ENCODE measurements at places on chromosomes 7 and 10.

- DNase-seq: no peak
Measured at GRCh38 chr10:122490786-122491680, 29.7 kb downstream of the HTRA1 start.

- DNase-seq: no peak
Measured at GRCh38 chr7:116626886-116627285, 45.1 kb upstream of the MET start.

GRCh38 chr7:21051865-21052264 is 265.2 kb upstream of the SP8 start:
- DNase-seq: no peak

DNA sequence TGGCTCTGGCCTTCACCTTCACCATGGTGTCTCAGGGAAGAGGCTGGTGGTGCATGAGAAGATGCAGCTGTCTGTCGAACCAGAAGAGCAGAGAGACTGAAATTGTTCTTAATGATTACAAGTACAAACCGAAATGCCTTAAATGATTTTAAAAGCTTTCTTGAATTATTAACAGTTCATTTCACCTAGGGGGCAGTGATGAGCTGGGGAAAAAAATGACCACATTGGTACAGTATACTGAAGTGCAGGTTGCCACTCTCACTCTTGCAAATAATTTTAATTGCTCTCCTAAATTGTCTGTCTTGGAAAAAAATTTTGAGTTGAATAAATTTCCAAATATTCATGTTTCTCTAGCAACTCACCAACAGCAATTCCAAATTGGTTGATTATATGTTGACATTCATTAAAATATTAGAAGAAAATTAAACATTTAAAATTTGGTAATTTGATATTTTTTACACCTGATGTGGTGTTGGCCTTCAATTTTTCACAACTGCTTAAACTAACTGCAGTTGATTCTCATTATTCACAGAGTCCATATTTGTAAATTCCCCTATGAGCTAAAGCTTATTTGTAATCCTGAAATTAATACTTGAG is 692.6 kb downstream of the ZWINT start:
- peak; percentile 18 for DNase-seq

DNA sequence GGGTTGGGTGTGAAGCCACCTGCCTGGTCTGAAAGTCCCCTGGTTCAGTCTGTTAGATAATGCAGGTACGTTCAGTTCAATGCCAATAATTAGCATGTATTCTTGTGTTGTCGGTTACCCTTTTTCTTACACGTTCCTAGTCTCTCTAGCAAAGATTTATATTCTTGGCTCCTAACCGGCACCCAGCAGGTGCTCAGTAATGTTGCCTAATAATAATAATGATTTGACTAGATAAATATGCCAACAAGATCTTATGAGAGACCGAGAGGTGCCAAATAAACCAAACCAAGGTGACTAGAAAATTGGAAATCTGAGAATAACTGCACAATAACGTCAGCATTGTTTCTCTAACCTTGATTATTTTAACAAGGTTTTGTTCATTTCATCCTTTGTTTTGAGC is 1.1 kb upstream of the SMIM30 start:
- no peak for DNase-seq

- DNase-seq: no peak
Measured at GRCh38 chr7:127880454-127880853, 150.8 kb downstream of the LRRC4 start.

DNA sequence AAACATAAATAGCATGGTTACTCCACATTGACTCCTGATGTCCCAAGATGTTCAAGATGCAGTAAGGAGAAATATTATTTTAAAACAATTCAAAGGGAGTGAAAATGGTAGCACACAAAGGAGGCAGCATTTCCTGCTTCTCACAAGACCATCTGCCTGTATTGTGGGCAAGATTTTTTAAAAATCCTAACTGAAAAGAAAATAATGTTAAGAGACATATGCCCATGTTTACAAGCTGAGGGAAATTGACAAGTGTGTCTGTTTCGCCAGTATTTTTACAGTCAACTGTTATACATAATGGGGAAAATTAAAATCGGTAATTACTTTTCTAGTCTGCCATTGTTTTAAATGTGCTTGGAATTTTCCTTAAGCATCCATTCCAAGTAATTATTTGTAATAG is 646.2 kb upstream of the C7orf33 start:
- no peak for DNase-seq

DNA sequence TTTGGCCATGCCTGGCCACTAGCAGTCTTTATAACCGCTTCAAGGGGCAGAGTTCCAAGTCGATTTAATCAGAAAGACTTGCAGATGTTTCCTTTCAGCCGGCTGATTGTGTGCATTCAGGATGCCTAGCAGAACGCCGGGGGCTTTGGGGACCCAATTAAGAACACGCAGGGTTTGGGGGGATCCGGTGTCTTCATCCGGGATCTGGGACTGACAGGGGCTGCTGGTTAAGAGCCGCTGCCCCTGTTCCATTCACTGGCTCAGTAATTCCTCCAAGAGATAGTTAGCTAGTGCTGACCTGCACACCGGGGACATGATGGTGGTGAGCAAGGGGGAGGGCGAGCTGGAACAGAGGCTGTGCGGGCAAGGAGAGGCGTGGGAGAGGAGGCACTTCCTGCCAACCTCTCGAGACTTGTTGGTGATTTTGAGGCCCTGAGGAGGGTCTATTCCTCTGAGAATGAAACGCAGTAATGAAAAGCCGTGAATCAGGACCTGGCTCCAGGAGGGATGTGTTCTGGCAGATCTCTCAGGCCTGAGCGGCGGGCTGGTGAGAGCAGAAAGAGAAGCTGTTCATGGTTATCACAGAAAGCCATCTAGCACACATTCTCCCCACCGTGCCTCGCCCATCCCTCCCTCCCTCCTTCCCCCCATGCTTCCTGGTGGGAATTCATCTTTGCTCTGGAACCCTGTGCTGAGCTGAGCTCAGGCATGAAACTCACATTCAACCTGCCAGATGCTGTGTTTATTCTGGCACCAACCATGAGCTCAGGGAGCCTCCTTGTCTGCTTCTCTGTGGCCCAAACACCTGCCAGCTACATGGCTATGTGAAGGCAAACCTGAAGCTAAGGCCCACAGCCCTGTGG is 152.0 kb downstream of the CCDC3 start:
- DNase-seq: no peak

DNA sequence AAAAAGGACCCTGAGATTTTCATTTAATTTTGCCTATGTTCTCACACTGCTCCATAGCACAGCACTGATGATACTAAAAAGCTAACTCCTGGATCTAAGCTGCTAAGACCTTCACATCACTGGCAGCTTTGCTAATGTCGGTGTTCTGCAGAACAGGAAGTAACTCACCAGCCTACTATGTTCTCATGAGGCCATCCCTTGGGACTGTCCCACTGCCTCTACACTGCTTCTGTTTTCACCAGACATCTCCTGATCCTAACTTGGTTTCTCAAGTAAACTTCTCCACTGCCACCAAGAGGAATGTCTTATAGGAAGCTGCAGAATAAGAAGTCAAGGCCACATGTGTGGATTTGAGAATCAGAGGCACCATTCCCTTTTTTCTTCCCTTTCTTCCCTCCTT is 15.1 kb downstream of the HTR7 start:
- no peak for DNase-seq

GRCh38 chr7:33824911-33825459 is 80.4 kb upstream of the BMPER start:
- DNase-seq: no peak

DNA sequence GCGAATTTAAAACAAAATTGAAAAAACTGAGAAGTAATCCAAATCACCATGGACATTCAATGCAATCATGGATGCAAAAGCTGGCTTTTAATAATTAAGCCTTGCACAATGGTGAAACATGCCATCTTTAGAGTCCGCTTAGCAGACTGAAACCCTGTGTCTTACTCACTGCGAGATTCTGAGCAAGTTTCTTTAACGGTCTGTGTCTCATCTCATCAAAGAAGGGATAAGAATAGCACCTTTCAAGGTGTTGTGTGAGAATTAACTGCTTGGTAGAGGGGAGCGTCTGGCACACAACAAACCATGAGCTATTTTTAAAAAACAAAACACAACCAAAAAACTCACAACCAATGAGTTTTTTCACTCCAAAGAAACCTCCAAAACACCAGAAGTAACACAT is 21.4 kb downstream of the ACBD7 start:
- no peak for DNase-seq

GRCh38 chr7:131164025-131164925 is 163.4 kb upstream of the MKLN1 start:
- no peak for DNase-seq

GRCh38 chr7:51128545-51129435 is 187.8 kb downstream of the COBL start:
- DNase-seq: no peak

DNA sequence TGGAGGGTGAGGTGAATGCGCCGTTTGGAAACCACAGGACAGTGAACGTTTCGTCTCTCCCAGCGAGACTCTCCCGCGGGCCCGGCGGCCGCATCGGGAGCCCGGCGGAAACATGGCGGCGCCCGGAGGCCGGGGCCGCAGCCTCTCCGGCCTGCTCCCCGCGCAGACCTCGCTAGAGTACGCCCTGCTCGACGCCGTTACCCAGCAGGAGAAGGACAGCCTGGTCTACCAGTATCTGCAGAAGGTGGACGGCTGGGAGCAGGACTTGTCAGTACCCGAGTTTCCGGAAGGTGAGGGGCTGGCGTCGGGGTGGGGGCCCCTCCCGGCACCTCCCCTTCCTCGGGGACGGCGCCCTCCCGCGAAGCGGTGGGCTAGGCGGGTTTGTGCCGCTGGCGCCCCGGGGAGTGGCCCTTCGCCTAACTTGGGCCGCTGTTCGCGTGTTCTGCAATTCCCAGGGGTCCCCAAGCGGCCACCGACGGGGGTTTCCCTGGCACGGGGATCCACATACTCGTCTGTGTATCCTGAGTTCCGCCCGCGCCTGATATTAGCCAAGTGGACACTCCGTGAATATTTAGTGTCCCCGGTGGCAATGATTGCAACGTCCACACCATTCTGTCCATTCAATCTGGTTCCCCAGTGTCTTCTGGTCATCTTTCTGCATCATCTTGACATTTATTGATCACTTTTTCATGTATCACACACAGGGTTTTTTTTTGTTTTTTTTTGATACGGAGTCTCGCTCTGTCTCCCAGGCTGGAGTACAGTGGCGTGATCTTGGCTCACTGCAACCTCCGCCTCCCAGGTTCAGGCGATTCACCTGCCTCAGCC is 514 bp downstream of the NHLRC2 start:
- peak; percentile 23 for DNase-seq

- DNase-seq: no peak
Measured at GRCh38 chr7:139619367-139619657, 95.8 kb downstream of the CLEC2L start.

DNA sequence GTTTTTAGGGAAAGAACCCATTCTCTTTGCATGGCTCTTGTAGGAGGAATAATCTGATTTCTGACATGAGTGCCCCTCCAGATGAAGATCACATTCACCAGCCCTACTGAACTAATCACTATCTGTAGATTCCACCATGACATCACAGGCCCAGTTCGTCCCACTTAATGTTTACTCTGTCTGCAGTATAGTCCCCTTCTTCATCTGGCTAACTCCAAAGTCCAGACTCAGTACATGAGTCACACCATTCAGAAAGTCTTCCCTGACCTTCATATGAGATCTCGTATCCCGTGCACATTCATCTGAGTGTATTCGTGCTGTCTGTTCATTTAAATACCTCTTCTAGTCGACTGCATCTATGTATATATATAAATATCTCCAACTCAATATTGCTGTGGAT is 366.5 kb upstream of the AKR1E2 start:
- peak; percentile 95 for DNase-seq

- no peak for DNase-seq
Measured at GRCh38 chr7:71095266-71095860, 36.6 kb upstream of the GALNT17 start.

GRCh38 chr10:11409357-11409756 is 202.1 kb downstream of the USP6NL start:
- no peak for DNase-seq

DNA sequence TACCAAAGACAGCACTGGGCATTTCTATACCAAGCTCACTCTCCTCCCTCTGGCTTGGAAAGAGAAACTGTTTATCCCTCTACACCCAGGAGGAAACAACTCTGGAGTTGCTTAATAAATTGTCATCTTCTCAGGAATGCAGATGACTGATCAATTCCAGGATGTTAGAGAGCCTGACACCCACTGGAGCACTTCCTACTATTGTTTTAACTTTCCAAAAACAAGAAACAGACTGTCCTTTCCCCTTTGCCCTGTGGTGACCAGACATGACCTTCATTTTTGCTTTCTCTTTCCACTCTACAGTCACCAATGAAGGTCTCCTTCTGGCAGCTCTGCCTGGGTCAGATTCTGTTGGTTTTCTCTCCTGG is 19.6 kb downstream of the GIMAP4 start:
- DNase-seq: no peak

DNA sequence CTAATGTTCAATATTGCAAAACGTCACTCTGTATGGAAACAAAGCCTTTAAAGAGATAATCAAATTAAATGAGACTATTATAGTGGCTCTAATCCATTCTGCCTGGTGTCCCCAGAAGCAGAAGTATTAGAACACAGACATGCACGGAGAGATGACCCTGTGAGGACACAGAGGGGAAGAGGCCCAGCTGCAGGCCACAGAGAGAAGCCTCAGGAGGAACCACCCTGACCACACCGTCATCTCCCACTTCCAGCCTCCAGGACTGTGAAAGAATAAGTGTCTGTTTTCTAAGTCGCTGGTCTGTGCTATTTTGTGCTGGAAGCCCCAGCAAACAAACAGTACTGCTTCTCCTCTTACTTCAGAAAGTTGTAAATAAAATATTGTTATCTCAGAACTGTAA is 283.5 kb upstream of the ADARB2 start:
- no peak for DNase-seq

Data from HepG2 (cell line).